ENCODE measurements at places on chromosomes 2 and 18.

DNA sequence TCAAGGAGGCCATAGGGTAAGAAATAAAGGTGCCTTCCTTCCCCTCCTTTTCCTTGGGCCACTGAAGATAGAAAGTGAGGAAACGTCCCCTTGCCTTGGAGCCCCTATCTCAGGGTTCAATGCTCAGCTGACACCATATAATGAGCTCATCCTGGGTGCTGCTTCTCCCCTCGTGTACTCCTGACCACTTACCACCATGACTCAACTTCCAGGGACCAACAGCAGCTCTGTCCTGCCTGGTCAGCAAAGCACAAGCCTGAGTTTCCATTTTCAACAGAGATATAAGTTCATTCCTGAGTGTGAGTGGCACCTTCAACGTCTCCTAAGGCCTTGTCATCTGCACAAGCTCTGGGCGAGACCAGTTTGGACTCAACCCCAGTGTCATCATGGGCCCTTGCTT is 151.2 kb downstream of the CAPN13 start:
- DNase-seq = no peak

GRCh38 chr18:51802569-51803428 is 537.2 kb upstream of the DCC start:
- no peak for DNase-seq

DNA sequence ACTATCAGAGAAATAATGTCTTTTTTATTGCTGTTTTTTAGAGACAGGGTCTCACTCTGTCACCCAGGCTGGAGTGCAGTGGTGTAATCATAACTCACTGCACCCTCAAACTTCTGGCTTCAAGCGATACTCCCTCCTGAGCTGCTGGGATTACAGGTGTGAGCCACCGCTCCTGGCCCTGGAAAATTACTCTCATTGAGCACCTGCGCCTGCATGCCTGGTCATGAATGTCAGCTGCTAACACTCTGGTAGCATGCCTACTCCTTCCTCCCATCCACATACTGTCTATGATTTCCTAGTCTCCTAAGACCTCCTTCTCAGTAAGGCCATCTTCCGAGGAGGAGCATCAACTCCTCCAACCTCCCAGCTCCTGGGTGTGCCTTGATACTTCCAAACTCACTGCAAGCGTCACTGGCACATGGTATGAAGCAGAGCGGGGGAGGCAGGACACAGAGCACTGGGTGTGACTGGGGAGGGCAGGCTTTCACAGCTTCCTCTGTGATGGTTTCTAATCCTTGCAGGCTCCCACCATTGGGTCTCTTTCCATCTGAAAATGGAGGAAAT is 1.6 kb upstream of the MAP2 start:
- DNase-seq = no peak

GRCh38 chr18:80205294-80205693 is 42.0 kb downstream of the PARD6G start:
- no peak for DNase-seq

- no peak for DNase-seq
Observed at GRCh38 chr2:177204417-177204816, 8.2 kb upstream of the HNRNPA3 start.
